ENCODE measurements at places on chromosomes 1 and 21. TPM values are rescaled to one million over a fixed set of nuclear protein-coding genes. Genes with fewer than 3 reads are reported as not detected.

Gene REN
- 3.7 TPM for total RNA-seq

Gene MAN1C1
- 33.1 TPM for total RNA-seq

Gene RCOR3
- 59.6 TPM for total RNA-seq

Gene INAVA
- total RNA-seq, result not detected

Gene ALX3
- total RNA-seq, result 0.12 TPM

GRCh38 chr1:42927274-42927841, 31.3 kb downstream of the SLC2A1 start:
- H3K27ac ChIP-seq, result no peak overlapping the region
- no peaks in the 10 kb centered on the region for H3K27me3 ChIP-seq
- DNase-seq, result no peak
- peaks cover 2% of the 10 kb centered on the region for H3K4me1 ChIP-seq
- no peaks in the 10 kb centered on the region for H3K36me3 ChIP-seq

- DNase-seq, result no peak
- no peak overlapping the region for H3K27ac ChIP-seq
- no peaks in the 10 kb centered on the region for H3K4me1 ChIP-seq
- no peaks in the 10 kb centered on the region for H3K36me3 ChIP-seq
- H3K4me3 ChIP-seq, result no peak overlapping the region
- H3K27me3 ChIP-seq, result no peaks in the 10 kb centered on the region
These were observed 40.5 kb upstream of the SLC35F3 start for GRCh38 chr1:233863901-233864545.

GRCh38 chr1:38451541-38451993, 405.0 kb upstream of the POU3F1 start:
- no peaks in the 10 kb centered on the region for H3K27me3 ChIP-seq
- no peak for DNase-seq
- no peaks in the 10 kb centered on the region for H3K4me1 ChIP-seq
- no peak overlapping the region for H3K4me3 ChIP-seq
- H3K36me3 ChIP-seq, result no peaks in the 10 kb centered on the region

GRCh38 chr1:207412845-207413244, 41.3 kb upstream of the CR2 start:
- H3K27me3 ChIP-seq, result no peaks in the 10 kb centered on the region
- no peaks in the 10 kb centered on the region for H3K4me1 ChIP-seq
- H3K36me3 ChIP-seq, result no peaks in the 10 kb centered on the region
- no peak overlapping the region for H3K27ac ChIP-seq

DNA sequence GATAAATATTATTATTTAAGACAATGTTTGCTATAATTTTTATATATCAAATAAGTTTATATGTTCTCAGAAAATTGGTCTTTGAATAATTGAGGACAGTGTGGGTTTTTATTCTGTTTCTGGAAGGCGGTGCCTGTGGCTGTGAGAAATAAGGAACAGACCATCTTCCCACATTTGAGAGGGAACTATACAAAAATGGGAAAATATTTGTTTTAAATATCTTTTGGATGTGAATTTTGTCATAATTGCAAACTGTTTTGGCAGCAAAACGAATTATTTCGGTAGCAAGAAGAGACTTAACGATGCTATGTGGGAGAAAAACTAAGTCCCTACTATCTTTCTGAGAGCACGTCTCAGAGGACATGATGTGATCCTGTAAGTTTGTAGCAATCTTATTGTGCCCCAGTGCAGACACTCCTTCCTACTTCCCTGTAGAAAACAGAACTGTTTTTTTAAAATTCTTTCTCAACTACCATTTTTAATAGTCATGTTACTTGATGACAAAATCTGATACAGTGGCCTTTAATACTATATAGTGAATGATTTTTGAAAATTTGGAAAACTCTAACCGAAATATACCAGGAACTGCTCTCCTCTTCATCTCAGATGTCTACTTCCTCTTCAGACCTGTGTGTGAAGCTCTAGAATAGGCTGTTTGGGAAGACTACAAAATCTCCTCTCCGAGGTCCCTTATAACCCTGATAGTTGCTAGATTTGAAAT, 25.4 kb downstream of the PTPRC start:
- H3K27ac ChIP-seq, result no peak overlapping the region
- no peak for DNase-seq
- no peaks in the 10 kb centered on the region for H3K36me3 ChIP-seq
- H3K4me3 ChIP-seq, result no peak overlapping the region

DNA sequence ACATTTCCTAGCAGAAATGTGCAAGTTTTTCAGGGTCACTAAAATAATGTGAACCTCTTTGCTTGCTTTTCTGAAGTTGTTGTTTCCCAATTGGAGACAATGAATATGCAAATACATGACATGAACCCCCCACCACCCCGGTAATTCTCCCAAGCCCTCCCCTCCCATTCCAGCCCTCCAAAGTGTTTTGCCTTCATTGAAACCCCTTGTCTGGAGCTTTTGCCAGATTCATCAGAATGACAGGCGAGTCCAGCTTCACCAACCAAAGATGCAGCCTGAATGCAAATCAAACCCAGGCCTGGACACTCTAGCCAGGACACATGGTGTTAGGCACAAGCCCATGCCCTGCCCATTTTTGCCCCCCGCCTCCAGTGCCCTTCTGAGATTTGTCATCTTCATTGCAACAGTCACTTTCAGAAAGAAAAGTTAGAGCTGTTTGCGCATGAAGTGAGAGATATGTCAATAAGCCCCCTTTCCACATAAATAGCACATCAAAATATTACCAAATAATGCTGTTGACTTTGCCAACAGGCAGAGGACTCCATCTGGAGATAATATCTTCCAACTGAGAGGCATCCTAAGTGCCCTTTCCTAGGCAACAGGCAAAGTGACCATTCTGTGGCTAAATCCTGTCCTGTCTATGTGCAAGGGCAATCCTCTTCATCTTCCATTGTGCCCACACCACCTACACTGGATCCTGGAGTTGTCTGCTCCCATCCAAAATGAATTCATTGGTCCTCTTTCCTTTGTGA, 145.6 kb upstream of the NFIA start:
- H3K4me3 ChIP-seq, result no peak overlapping the region
- DNase-seq, result no peak
- no peaks in the 10 kb centered on the region for H3K4me1 ChIP-seq
- H3K27me3 ChIP-seq, result no peaks in the 10 kb centered on the region

DNA sequence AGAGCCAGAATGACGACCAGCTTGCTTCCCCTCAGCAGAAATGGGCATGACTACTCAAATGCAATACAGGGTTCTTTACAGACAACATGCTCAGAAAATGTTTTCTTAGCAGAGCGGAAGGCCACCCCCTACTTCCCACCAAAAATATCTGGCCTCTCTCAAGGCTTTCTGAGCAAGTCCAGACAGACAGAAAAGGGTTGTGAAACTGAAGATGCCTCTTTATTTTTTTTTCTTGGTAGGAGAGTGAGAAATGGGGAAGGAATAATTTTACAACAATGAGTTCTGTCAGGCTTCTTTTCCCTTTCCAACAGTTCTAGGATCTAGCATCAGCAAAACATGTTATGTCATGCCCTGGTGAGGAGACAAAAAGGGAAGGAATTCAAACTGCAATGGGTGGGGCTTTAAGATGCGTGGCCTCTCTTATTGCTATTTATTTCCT, 172.0 kb upstream of the CAMK1G start:
- H3K27ac ChIP-seq, result no peak overlapping the region
- no peaks in the 10 kb centered on the region for H3K36me3 ChIP-seq
- H3K4me1 ChIP-seq, result no peaks in the 10 kb centered on the region
- no peaks in the 10 kb centered on the region for H3K27me3 ChIP-seq

DNA sequence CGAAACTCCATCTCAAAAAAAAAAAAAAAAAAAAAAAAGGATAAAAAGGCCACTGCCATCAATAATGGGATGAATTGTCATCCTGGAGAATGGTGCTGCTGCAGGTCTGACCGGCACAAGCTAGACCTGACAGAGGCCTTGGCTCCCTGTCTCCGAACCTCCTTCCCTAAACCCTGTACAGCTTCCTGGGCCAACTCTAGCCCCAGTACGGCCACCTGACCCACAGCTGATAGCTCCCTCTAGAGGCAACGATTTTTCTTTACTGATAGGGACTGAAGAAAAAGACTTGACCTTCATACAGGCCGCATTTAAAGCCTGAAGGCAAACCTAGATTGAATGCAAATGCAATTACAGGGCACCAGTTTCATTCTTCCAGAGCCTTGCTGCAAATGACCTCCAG, 30.7 kb downstream of the NOL9 start:
- H3K4me1 ChIP-seq, result peaks cover 5% of the 10 kb centered on the region
- no peak overlapping the region for H3K27ac ChIP-seq
- H3K36me3 ChIP-seq, result no peaks in the 10 kb centered on the region
- DNase-seq, result no peak
- H3K4me3 ChIP-seq, result no peak overlapping the region

DNA sequence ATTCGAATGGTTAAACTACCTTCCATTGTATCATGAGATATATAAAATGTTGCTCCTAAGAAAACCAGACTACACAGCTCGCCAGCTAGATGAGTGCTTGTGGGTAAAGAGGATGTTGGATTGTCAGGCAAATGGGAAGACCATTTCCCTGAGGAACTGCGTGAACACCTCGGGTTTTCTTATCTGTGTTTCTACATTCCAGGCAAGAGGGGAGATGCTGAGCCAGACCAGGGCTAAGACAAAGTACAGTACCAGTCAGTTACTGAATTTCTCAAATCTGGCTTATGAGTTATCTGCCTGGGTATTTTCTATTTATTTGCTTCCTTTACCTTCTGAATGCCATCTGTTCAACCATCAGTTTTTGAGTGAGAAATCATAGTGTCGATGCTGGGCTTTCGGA, 170.8 kb downstream of the PLA2G4A start:
- H3K4me1 ChIP-seq, result no peaks in the 10 kb centered on the region
- H3K27ac ChIP-seq, result no peak overlapping the region
- H3K4me3 ChIP-seq, result no peak overlapping the region
- DNase-seq, result no peak
- no peaks in the 10 kb centered on the region for H3K27me3 ChIP-seq

DNA sequence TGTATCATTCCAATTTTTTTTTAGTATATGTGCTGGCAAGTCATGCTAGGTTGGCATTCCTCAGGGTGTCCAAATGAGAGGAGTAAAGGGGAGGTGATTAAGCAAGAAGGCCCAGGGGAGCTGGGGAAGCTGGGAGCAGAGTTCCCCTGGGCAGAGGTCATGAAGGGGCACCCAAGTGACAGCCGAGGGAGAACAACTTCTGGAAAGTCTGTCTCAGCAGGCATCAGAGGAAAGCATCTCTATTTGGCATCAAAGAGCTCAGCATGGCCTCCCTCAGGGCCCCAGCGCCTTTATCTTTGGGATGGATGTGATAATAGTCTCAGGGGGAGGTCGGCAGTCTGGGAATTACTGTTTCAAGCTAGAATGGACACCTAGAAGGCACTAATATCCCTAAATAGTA, 5.0 kb upstream of the ENO1 start:
- H3K27me3 ChIP-seq, result no peaks in the 10 kb centered on the region
- H3K27ac ChIP-seq, result no peak overlapping the region
- H3K4me3 ChIP-seq, result no peak overlapping the region
- H3K36me3 ChIP-seq, result no peaks in the 10 kb centered on the region
- no peak for DNase-seq

DNA sequence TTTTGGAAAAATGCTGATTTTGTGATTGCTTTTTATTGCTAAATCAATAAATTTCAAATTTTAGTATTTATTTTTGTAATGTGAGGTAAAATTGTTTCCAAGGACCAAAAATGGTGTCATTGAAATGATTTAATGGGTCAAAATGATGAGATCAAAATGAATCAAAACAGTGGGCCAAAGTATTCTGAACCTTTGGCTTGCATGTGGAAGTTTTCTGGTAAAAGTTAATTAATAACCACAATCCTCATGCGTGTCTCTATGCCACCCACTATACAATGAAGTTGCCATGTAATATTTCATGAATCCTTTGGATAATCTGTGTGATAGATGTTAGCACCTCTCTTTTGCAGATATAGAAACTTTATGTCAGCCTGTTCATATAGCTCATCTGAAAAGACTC, 83.8 kb downstream of the PAPPA2 start:
- no peak overlapping the region for H3K27ac ChIP-seq
- no peak for DNase-seq
- H3K4me3 ChIP-seq, result no peak overlapping the region
- no peaks in the 10 kb centered on the region for H3K4me1 ChIP-seq
- no peaks in the 10 kb centered on the region for H3K36me3 ChIP-seq

DNA sequence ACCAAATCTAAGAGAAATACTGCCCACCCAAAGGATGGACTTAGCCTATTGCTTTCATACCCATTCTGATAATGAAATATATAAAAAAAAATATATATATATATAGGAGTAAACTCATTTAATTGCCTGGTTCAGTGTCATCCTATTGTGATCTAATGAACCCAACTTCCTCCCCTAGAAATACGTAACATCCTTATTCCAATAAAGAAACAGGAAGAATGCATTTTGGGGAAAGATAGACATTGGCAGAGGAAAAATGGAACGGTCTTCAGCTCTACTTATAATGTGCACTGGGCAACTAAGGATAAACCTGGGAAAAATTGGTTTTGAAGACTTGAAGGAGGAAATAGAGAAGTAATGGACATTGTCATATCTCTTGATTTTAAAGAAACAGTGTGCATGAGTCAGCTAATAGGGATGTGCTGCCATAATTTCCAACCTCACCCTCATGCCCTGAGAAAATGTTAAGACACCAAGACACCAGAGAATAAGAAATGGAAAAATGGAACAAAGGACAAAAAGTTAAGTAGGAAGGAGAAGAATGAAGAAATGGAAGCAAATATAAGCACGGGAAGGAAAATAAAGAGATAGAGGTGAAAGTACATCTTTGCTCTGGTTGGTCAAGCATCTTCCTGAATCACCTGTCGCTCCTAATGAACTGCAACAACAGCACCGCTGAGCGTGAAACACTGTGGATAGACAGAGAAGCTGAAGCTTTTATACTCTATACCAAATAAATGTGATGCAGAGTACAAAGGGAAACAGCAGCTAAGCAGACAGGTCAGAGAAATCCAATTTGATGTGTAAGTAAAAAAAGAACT, 5.4 kb downstream of the UBR4 start:
- peaks cover 6% of the 10 kb centered on the region for H3K4me1 ChIP-seq
- no peak overlapping the region for H3K27ac ChIP-seq
- H3K36me3 ChIP-seq, result no peaks in the 10 kb centered on the region

- DNase-seq, result no peak
- peaks cover 38% of the 10 kb centered on the region for H3K4me1 ChIP-seq
- no peaks in the 10 kb centered on the region for H3K27me3 ChIP-seq
These were observed 22.4 kb downstream of the CAPZB start for GRCh38 chr1:19462781-19463503.

DNA sequence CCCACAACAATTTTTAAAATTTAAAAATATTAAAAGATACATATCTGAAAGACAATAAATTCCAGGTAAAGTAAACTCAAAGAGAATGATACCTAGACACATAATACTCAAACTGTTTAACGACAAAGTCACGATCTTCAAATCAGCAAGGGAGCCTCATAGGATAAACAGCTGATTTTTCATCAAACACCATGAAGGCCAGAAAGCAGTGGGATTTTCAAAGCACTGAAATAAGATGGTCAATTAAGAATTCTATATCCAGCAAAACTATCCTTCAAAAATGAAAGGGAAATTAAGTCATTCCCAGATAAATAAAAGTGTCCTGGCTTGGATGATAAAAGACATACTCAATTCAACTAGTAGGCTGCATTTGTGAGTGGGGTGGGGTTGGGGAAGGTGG, 100.5 kb downstream of the TIAM1 start:
- no peak for DNase-seq

All from ovary (tissue), 10 donors.